ENCODE measurements at places on chromosomes 7 and 10.

- DNase-seq, result no peak
Measured at GRCh38 chr10:34121781-34122622, 693.1 kb downstream of the PARD3 start.

- peak; percentile 43 for DNase-seq
Measured at GRCh38 chr10:89414879-89415821, 782 bp downstream of the IFIT5 start.

DNA sequence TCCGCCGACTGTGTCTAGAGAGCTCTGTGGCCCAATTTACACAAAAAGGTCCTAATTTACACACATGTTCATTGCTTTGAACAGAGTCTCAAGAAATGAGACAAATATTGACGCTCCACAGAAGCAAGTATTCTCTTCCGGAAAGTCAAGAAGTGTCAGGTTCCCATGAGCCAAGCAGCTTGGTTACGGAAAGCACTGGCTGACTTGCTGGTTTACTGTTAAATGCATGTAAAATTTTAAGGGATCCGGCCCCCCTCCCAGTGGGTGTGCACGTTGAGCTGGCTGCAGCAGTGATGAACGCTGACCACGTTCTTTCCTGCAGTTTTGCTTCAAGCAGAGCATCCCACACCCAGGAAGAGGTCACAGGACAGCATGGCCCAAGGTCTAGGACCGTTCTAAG lies 76.8 kb downstream of the DIP2C start:
- no peak for DNase-seq

- DNase-seq, result no peak
Measured at GRCh38 chr10:43994539-43994938, 345.9 kb upstream of the ZNF32 start.

- DNase-seq, result no peak
Measured at GRCh38 chr10:73888514-73888913, 14.2 kb upstream of the CAMK2G start.

All from A172 (cell line).